HCT116 (cell line): ENCODE measurements at places on chromosomes 5 and 9. TPM values are rescaled to one million over a fixed set of nuclear protein-coding genes. Genes with fewer than 3 reads are reported as not detected.

DBH gene
- not detected for total RNA-seq

NSG2 gene
- not detected for total RNA-seq

TMEM174 gene
- not detected for total RNA-seq

PTGS1 gene
- 3.5 TPM for total RNA-seq

PCDHGA1 gene
- 0.05 TPM for total RNA-seq

CCL19 gene
- total RNA-seq, result not detected

C1QTNF2 gene
- total RNA-seq, result 0.15 TPM

KCNT1 gene
- 0.17 TPM for total RNA-seq

NUDT12 gene
- 15.8 TPM for total RNA-seq

TAL2 gene
- total RNA-seq, result not detected

SNCAIP gene
- total RNA-seq, result not detected

GRCh38 chr5:15757103-15757502 lies 257.1 kb downstream of the FBXL7 start:
- DNase-seq, result no peak
- H3K27me3 ChIP-seq, result no peaks in the 10 kb centered on the region
- H3K27ac ChIP-seq, result no peak overlapping the region

DNA sequence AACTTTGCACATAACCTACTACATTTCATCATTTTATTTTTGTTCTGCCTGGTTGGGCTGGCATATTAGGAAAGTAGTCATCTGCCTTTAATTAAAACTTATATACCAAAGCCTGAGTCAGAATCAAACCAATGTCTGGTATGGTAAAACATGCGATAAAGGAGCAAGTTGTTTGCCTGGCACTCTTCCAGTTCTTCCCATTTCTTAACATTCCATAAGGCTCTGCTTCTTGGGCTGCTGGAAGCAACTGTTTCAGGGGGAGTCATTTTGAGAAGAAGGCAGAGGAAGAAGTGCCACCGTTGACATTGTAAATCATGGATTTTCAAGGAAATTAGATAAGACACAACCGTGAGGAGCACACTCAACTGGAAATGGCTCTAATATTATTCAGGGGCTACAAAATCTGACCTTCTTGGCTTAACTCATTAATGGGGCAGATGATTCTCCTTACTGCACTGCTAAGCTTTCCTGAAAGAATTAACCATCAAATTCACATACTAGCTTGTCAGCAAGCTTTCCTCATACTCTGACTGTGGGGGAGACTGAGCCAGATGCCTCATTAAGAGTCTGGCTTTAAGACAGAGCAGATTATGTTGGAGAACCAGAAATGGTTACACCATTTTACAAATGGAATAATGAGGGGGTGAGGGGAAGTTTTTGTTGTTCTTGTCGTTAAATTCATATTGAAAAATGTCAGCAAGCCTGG lies 391.0 kb downstream of the TMEM232 start:
- no peaks in the 10 kb centered on the region for H3K27me3 ChIP-seq
- no peak for DNase-seq
- no peaks in the 10 kb centered on the region for H3K4me1 ChIP-seq

DNA sequence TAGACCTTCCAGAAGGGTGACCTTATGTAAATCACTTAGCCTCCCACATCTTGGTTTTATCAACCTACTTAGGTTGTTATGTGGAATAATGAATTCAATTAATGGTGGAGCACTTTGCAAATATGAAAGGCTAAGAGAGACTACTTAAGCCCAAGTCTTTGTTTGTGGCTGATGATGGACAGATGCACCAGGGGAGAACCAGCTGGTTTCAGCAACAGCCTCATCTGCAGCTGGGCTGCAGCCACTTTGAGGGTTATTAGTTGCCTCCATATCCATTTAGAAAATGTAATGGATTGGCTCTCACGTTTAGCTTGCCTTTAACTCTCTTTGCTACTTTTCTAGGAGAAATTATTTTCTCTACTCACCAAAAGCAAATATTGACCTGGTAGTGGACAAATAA lies 146.6 kb downstream of the ESM1 start:
- H3K27ac ChIP-seq, result no peak overlapping the region
- no peak for DNase-seq
- H3K27me3 ChIP-seq, result no peaks in the 10 kb centered on the region; the same call in 1 of the 2 replicates

- H3K4me1 ChIP-seq, result peaks cover 15% of the 10 kb centered on the region
- DNase-seq, result peak; percentile 58
- no peaks in the 10 kb centered on the region for H3K27me3 ChIP-seq
- H3K4me3 ChIP-seq, result peak overlapping the region; percentile 61
These were observed 545 bp upstream of the CTSV start for GRCh38 chr9:97039514-97039860.

GRCh38 chr9:12718482-12719026 lies 25.4 kb downstream of the TYRP1 start:
- no peaks in the 10 kb centered on the region for H3K36me3 ChIP-seq
- no peak overlapping the region for H3K27ac ChIP-seq
- DNase-seq, result no peak
- H3K4me3 ChIP-seq, result no peak overlapping the region
- H3K27me3 ChIP-seq, result no peaks in the 10 kb centered on the region
- no peaks in the 10 kb centered on the region for H3K4me1 ChIP-seq

GRCh38 chr9:131438190-131438589 lies 44.3 kb downstream of the PRRC2B start:
- peaks cover 51% of the 10 kb centered on the region for H3K36me3 ChIP-seq
- no peaks in the 10 kb centered on the region for H3K27me3 ChIP-seq
- DNase-seq, result no peak
- H3K4me3 ChIP-seq, result no peak overlapping the region
- H3K4me1 ChIP-seq, result no peaks in the 10 kb centered on the region
- no peak overlapping the region for H3K27ac ChIP-seq

- peaks cover 8% of the 10 kb centered on the region; the same call in 1 of the 2 replicates for H3K4me1 ChIP-seq
- peaks cover 8% of the 10 kb centered on the region for H3K27me3 ChIP-seq
- H3K4me3 ChIP-seq, result no peak overlapping the region
- no peaks in the 10 kb centered on the region for H3K36me3 ChIP-seq
These were observed 49.9 kb downstream of the TNC start for GRCh38 chr9:115068031-115068430.

- H3K27me3 ChIP-seq, result no peaks in the 10 kb centered on the region
- DNase-seq, result no peak
- no peak overlapping the region for H3K27ac ChIP-seq
- H3K4me1 ChIP-seq, result no peaks in the 10 kb centered on the region
- H3K4me3 ChIP-seq, result no peak overlapping the region
These were observed 201.1 kb downstream of the TENT4A start for GRCh38 chr5:6914347-6914746.

- no peaks in the 10 kb centered on the region for H3K36me3 ChIP-seq
- no peak overlapping the region for H3K4me3 ChIP-seq
- no peak overlapping the region for H3K27ac ChIP-seq
- H3K27me3 ChIP-seq, result no peaks in the 10 kb centered on the region
- H3K4me1 ChIP-seq, result no peaks in the 10 kb centered on the region
These were observed 58.6 kb downstream of the BARX1 start for GRCh38 chr9:93896496-93897033.

DNA sequence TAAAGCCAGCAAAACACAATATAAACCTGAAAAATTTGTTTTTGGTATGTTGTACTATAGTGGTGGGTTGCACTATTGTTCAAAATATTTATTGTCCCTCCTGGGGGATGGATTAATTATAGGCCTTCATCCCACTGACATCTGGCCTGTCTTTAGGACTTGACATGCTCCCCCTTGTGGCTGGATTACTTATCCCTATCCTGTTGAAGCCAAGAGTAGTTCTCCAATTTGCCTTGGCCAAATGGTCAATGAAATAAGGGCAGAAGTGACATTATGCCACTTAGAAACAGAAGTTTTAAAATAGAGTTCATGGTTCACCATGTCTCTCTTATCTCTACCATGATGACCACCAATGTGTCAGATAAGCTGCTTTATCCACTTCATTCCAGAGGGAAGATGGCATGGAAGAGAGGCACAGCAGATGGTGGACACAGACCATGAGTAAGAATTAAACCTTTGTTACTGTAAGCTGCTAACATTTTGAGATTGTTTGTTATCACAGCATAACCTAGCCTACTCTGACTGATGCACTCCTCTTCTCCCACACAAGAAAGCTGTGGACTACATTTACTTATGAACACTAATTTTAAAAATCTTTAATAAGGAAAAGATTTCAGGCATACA lies 29.2 kb upstream of the ARHGEF28 start:
- H3K4me1 ChIP-seq, result no peaks in the 10 kb centered on the region
- H3K4me3 ChIP-seq, result no peak overlapping the region
- no peak overlapping the region for H3K27ac ChIP-seq

DNA sequence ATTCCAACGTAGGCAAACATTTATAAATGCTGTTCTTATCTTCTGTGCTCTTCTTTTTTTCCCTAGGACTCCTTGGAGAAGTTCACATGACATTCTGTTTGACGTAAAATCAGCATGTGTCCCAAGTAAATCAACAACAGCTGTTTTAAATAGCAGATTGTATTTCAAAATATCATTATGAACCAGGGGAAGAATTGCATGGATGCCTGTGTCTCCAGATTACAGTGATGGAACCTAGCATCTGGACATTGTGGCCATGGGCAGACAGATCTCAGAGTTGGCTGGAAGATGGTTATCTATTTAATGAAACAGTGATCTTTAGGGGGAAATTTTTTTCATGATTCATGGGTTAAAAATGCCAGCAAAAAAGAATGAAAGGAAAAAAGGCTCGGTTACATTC lies 222.0 kb downstream of the MAN2A1 start:
- no peak overlapping the region for H3K27ac ChIP-seq
- peaks cover 9% of the 10 kb centered on the region for H3K27me3 ChIP-seq
- no peak overlapping the region for H3K4me3 ChIP-seq
- no peaks in the 10 kb centered on the region for H3K4me1 ChIP-seq

GRCh38 chr5:144333336-144333920 lies 162.8 kb downstream of the KCTD16 start:
- no peak overlapping the region for H3K4me3 ChIP-seq
- H3K27ac ChIP-seq, result no peak overlapping the region
- no peaks in the 10 kb centered on the region for H3K36me3 ChIP-seq
- no peaks in the 10 kb centered on the region for H3K4me1 ChIP-seq
- DNase-seq, result no peak
- H3K27me3 ChIP-seq, result peaks cover 20% of the 10 kb centered on the region; the same call in 1 of the 2 replicates

DNA sequence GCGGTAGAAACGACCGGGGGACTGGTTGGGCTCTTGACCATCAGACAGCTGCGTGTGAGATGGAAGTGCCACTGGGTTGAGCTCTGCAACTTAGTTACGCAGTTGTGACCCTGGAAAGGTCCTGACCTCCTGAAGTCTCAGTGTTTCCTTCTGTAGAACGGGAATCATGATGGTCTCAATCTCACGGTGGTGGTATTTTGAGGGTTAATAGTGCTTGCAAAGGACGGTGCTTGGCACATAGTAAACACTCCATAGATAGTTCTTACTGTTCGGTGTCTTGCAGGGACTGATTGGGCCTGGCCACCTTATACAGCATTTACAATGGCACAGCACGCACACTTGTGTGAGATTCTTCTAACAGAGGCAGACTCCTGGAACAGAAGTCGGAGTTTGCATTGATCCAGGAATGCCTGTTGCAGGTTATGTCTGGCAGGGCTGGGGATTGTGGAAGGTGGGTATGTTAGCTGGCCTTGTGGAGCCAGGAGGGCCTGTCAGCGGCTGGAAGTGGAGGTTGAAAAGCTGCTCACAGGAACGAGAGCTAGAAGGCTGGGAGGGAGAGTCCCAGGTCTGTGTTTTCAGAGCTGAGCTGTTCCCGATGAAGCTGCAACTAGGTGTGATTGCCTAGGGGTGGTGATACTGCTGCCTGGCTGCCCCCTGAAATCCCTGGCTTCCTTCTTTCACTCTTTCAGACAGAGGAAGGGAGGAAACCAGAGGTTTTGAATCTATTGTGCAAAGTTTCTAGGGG lies 962 bp upstream of the TXN start:
- H3K27me3 ChIP-seq, result no peaks in the 10 kb centered on the region
- H3K4me3 ChIP-seq, result peak overlapping the region; percentile 86
- H3K4me1 ChIP-seq, result peaks cover 57% of the 10 kb centered on the region
- no peak for DNase-seq

DNA sequence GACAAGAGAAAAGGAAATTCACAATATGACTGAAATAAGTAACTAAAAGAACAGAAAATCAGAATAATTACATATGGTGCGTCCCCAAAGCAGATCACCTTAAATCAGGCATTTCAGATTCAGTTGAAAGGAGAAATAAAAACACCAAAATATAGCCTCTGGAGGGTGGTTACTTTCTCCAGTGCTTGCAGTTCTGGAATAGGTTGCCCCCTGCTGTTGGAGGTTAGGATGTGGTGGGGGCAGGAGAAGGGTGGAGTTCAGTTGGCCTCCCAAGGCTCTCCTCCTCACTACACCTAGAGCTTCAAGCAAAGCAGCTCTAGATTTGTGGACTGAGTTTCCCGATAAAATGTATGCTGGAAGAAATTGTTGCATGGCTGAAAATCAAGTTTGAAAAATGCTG lies 338.2 kb upstream of the TLE4 start:
- no peak overlapping the region for H3K27ac ChIP-seq
- H3K4me1 ChIP-seq, result no peaks in the 10 kb centered on the region
- no peaks in the 10 kb centered on the region for H3K36me3 ChIP-seq
- peak; percentile 22 for DNase-seq

DNA sequence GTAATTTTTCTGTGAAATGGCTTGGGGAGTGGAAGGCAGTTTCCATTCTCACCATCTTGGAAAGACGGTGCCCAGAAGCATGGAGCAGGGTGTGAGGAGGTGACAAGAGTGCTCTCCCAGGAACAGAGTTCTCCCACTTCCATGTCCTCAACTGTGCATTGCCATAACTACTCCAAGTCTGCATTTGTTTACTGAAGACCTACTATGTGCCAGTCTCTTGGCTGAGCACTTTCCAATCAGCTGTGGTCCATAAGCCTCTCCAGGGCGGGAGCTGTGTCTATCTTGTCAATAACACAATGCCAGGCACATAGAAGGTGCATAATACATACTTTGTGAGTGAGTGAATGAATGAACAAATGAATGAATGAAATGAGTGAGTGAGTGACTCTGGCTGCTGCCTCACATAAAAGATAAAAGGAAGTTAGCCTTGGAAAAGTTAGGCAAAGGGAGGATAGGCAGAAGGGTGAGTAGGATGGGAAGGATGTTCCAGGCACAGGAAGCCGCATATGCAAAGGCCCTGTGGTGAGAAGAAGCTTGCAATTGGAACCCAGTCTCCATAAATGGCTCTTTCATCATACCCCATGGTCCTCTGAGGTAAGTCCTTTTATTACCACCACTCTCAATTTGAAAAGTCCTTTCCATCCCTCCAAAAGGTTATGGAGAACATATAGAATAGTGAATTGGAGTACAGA lies 31.3 kb upstream of the SH3PXD2B start:
- no peaks in the 10 kb centered on the region for H3K27me3 ChIP-seq
- H3K36me3 ChIP-seq, result no peaks in the 10 kb centered on the region
- no peak overlapping the region for H3K27ac ChIP-seq
- no peak for DNase-seq

DNA sequence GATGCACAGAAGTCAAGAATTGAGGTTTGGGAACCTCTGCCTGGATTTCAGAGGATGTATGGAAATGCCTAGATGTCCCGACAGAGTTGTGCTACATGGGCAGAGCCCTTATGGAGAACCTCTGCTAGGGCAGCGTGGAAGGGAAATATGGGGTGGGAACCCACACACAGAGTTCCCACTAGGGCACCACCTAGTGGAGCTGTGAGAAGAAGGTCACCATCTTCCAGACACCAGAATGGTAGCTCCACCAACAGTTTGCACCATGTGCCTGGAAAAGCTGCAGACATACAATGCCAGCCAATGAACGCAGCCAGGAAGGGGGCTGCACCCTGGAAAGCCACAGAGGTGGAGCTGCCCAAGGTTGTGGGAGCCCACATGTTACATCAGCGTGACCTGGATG lies 104.5 kb downstream of the STK32A start:
- H3K27ac ChIP-seq, result no peak overlapping the region
- no peaks in the 10 kb centered on the region for H3K4me1 ChIP-seq
- no peak overlapping the region for H3K4me3 ChIP-seq
- H3K36me3 ChIP-seq, result no peaks in the 10 kb centered on the region
- no peak for DNase-seq
- no peaks in the 10 kb centered on the region for H3K27me3 ChIP-seq
